Activated gamma-delta T cell treated with anti-CD3 and anti-CD28 coated beads, Interleukin-2, amount 50 U/mL, for 16 hours (primary cell): ENCODE measurements at places on chromosomes 5 and 9.

- DNase-seq: no peak
These were observed 66.4 kb downstream of the OTULIN start for GRCh38 chr5:14730881-14731280.

DNA sequence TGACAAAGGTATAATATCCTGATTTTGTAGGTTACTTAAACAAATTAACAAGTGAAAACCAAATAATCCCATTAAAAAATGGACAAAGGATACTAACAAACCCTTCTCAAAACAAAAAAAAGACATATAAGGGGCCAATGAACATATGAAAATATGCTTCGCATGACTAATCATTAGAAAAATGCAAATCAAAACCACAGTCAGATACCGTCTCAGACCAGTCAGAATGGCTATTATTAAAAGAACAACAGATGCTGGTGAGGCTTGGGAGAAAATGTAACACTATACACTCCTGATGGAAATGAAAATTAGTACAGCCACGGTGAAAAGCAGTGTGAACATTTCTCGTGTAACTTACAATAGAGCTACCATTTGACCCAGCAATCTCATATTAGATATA, 1542.2 kb upstream of the CDH9 start:
- no peak for DNase-seq

DNA sequence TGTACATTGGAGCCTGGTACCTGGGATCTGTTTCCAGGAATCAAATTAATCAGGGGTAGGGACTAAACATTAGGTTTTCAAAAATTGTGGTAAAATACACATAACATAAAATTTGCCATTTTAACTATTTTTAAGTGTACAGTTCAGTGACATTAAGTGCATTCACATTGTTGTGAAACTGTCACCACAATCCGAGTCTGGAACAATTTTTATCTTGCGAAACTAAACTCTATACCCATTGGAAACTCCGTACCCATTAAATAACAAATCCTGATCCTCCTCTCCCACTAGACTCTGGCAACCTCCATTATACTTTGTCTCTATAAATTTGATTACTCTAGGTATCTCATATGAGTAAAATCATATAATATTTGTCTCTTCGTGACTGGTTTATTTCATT, 486.2 kb downstream of the GADD45G start:
- DNase-seq: no peak

DNA sequence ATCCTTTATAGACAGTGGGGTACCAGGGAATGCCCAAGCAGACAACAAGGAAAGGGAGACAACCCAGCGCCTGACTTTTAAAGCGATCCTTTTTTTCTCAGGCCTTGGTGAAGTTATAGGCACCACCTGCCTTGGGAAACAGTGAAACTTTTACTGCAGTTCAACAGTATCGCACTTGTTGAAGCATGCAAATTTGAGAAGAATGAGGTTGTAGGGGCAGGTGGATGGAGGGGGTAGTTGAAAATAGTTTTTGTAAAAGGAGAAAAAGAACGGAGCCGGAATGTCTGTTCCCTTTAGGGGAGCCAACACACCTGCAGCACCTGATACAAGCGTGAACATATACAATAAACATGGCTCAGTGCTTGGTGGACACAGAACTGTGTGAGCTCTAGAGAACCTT, 190.2 kb upstream of the NR3C1 start:
- DNase-seq: no peak

- DNase-seq: no peak
These were observed 101.8 kb downstream of the PCSK1 start for GRCh38 chr5:96331210-96331609.

GRCh38 chr5:72465601-72466563, 41.3 kb downstream of the ZNF366 start:
- DNase-seq: no peak

DNA sequence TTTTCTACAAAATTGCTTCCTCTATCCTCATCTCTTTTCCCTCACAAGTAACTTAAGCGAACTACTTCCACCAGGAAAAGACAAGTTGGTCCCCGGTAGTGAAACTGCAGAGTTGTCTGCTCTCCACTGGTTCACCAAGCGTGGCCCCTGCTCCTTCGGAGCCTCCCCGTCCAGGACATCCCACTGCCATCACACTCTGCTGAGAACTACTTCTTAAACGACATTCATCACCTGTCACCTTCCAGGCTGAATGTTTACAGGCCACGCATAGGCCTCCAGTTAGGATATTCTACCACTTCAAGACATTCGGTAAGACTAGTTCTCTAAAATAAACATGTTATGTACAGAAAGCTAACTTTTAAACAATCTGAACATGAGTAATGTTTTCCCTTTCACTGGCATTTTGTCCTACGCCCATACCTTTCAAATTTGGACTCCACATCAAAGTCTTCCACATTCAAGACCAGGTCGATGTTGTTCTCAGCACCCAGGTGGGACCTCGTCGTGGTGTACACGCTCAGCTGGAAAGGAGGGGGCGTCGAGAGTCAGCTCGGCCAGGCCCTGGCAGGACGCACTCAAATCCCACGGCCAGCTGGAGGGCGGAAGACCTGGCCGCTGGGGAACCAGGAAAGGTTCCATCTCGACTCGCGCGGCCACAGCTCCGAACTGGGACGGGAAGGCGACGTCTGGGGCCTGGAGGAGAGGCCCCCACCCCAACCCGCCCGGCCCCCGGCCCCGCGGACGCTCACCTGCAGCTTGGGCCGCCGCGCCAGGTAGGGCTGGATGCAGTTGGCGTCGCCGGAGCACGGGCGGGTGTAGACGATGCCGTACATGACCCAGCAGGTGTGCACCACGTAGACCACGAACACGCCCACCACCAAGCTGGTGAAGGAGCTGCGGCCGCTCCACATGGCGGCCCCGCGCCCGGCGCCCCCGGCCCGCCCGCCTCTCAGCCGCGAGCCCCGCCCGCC, 683 bp downstream of the CLPTM1L start:
- DNase-seq: no peak

DNA sequence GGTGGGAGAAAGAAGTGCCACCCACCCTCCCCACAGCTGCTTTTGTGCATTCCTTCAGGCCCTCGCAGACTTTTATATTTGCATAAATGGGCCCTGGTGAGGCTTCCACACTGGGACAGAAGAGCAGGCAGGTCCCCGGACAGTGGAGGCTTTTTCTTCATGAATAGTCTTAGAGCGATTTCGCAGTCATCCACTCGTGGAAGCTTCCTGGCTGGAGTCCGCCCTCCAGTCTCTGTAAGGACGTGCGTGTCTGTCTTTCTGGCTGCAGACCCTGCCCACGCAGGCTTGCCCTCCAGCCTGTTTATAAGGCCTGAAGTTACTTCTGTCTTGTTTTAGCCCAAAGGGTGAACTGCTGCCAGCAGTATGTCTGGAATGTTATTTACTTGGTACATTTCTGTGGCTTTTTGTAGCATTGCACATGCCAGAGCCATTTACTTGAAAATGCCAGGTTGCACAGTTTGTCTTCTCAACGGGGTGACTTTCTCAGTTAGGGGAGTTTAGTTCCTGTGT, 195.7 kb downstream of the AOPEP start:
- no peak for DNase-seq

GRCh38 chr5:95780597-95780996, 41.9 kb downstream of the GLRX start:
- no peak for DNase-seq

- no peak for DNase-seq
These were observed 707 bp downstream of the GTF3C5 start for GRCh38 chr9:133031496-133031911.

- DNase-seq: no peak
These were observed 2.1 kb downstream of the MGAT4B start for GRCh38 chr5:179804555-179804947.

DNA sequence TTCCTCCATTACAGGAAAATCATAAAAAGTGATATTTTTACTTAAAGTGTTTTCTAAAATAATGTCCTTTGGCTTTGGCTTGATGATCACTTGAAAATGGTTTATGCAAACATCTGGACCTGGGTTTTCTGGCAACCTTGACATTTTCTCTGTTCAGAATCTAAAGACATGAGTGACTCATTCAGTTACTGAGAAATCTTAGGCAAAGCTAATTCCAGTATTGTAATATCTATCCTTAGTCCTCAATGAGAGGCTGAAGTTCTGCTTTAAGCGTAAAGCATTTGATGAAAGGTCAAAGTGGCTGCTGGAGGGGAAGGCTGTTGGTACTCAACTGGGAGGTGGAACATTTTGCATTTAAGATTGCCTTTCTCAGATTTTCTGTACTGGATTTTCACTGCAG, 2.3 kb downstream of the MAN2A1 start:
- DNase-seq: no peak

- DNase-seq: no peak
These were observed 227.9 kb upstream of the KLF9 start for GRCh38 chr9:70642341-70642740.
